ENCODE measurements at places on chromosomes 12 and 14.

DNA sequence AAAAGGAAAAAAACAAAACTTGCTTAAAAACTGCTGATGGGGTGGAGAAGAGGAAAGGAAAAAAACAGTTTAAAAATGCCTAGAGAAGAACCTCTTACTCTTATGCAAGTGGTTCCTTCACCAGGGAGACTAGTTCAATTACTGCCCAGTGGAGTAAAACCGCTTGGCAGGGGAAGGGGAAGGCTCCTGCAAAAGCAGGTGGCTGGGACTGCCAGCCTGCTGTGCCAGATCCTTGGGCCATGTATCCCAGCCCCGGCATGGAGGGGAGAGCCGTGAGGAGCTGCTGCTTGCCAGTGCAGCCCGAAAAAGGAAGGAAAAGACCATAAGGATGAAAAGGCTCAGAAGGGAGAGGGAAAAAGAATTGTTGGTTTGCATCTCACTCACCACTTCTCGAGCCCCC lies 123.0 kb downstream of the FSCB start:
- DNase-seq, result no peak

GRCh38 chr12:50411051-50411660 lies 10.5 kb downstream of the LARP4 start:
- DNase-seq, result no peak

DNA sequence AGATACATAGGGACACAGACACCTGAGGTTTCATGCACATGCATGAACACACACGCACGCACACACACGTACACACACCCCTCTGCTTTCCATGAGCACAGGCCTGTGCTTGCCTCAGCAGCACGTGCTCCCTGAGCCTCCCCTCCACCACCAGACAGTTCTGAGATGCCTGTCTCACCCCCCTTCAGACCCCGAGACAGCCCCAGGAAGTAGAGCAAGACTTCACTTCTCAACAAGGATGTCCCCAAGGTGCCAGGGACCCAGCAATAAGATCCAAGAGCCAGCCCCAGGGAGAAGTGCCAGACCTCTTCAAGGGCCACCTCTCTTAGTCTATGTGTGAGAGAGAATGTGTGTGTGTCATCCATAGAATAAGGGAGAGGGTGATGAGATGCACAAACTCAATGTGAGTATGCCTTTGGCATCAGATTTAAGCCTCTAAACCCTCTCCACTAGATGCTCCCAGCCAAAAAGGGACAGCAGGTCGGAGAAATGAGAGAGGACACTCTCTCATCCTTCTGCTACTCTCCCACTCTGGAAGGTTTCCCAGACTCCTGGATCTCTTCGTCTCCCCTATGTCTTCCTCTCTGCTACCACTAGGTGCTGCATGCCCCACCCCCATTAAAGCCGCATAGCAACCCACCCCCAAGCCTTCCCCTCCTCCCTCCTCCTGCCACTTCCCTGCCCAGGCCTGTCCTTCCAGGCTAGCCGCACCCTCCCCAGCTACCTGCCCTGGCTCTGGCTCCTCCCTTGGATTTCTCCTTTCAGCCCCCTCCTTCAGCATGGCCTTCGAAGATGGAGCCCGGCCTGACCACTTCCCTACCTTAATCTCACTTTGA lies 7.7 kb downstream of the RARG start:
- DNase-seq, result peak; percentile 63

- no peak for DNase-seq
Observed at GRCh38 chr14:71498212-71498611, 434.0 kb upstream of the RGS6 start.

DNA sequence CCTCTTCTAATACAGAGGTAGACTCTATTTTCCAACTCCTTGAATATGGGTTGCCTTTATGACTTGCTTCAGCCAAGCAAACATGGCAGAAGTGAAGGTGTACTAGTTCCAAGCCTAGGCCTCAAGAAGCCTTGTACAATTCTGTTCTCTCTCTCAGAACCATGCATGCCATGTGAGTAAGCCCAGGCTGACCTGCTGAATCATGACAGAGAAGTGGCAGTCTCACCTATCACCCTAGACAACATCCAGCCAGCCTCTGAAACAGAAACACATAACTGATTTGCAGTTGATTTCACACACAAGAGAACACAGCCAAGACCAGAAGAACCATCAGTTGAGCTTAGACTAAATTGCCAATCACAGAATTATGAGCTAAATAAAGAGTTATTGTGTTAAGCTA lies 157.2 kb downstream of the GARIN6 start:
- no peak for DNase-seq

DNA sequence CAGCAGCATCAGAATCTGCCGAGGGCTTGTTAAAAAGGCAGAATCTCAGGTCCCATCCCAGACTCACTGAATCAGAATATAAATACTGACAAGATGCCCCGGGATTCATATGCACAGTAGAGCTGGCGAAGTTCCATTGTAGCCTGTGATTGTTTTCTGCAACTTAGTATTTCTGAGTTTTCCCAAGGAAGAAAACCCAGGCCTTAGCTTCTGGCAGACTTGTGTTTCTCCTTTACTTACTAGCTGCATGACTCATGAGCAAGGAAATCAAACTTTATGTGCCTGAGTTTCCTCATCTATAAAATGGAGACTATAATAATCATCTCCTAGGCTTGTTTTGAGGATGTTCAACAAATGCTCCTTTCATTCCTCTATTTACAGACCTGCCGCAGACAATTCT lies 278.5 kb upstream of the PLEKHG7 start:
- DNase-seq, result no peak

GRCh38 chr14:66401449-66402095 lies 84.6 kb upstream of the CCDC196 start:
- DNase-seq, result no peak

GRCh38 chr14:106003351-106003750 lies 477.0 kb downstream of the TMEM121 start:
- DNase-seq, result no peak

DNA sequence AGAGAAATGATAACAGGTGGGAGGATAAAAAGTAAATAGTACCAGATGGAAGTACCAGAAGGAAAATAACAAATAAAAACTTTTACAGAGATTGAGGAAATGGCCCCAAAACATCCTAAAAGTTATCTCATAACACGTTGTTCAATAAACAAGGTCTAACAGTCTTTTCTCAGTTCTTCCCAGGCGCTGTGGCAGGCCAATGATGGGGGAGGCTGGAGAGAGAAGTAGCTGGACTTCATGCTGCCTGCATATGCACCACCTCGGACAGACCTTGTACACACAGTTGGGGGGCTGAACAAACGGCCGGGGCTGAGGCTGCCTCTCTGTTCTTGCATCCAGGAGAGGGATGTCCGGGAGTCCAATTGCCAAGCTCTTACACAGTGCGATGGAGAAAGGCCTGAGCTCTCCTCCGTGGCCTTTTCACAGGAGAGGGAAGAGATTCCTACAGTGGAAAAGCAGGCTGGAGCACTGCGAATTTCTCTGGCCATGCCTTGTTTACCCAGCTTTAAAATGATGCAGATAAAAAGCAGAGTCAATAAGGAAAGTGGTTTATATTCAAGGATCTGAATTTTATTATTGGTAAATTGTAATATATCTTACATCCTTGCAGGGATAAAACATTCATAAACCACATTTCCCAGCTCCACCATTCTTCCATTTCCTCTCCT lies 109.8 kb downstream of the PHLDA1 start:
- DNase-seq, result no peak

DNA sequence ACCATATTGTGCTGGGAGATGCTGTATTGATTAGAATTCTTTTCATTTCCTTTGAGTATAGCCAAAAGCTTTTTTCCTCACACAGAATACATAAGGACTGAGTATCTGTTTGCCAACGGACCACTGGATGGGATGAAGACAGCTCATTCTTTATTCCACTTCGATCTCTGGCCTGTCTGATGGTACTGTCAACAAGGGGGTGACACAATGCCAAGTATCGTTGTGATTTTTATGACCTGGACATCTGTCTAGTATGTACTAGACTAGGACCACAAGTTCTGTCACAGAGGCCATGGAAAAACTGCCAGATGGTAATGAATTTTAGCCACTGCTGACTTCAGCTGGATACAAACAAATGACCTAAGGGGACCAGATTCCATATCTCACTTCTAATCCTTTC lies 502.7 kb downstream of the SOX5 start:
- no peak for DNase-seq

DNA sequence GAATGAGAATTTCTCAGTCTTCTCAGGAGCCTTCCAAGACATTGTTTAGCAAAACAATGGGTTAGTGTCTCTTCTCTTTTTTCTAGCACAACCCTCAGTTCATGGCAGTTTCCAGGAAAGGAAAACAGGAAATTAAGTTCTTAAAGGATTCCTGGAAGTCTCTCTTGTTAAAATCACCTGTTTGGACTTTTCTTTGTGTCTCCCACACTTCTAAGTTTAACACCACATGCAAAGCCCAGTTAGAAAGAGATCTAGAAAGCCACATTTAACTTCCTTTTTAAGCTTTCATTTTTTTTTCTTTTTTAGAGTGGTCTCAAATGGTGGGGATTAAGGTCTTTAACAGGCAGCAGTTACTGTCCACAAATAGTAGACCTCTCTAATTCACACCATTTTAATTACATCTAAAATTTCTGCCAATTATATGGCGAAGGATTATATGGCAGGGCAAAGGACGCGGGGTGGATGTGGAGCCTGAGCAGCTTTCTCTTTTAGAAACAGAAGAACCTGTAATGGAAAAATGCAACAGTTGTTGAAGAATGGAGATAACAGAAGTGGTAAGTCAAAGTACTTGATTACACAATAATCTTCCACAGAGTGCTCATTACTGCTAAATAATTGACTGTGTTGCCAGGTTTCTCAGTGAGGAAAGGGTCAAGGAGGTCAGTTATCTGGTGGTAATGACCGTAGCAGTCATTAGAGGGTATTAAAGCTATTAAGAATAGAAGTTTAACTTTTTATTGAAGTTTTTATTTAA lies 298.6 kb downstream of the AKAP6 start:
- no peak for DNase-seq

Data from CD4-positive, alpha-beta memory T cell (primary cell).